Stimulated activated CD4-positive, alpha-beta T cell treated with anti-CD3 and anti-CD28 coated beads, Interleukin-1b, Interleukin-23, amount 100 ng/mL, for 24 hours (primary cell): ENCODE measurements at places on chromosomes 12 and 14.

DNA sequence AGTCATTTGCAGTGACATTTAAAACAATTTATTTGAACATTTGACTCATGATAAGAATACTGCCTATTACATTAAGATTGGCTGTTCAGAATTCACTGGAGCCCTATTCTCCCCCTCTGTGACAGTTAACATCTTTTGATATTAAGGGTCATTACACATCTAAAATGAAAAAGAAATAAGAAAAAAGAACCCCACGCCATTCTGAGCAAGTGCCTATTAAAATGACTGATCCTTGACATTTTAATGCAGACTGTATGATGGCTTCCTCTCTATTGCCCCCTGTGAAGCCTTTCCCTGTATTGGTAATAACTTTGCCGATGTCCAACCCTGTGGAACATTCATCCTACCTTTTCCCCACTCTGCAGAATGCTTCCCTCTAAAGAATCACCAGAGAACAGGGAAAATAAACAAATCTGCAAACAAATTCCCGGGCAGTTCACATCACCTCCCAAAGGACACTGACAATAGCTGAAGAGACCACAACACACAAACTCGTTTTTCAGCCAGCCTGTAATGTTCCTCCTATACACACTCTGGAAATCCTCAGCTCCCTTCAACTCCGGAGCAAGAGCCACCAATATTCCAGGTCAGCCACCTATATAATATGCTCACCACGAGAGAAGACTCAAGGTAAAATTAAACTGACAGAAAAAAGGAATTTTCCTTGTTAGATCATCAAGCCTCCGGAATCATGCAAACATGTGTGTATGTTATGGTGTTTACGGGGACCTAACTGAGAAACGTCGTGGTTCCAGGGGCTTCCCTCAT is 2.1 kb downstream of the NIN start:
- no peak for DNase-seq

DNA sequence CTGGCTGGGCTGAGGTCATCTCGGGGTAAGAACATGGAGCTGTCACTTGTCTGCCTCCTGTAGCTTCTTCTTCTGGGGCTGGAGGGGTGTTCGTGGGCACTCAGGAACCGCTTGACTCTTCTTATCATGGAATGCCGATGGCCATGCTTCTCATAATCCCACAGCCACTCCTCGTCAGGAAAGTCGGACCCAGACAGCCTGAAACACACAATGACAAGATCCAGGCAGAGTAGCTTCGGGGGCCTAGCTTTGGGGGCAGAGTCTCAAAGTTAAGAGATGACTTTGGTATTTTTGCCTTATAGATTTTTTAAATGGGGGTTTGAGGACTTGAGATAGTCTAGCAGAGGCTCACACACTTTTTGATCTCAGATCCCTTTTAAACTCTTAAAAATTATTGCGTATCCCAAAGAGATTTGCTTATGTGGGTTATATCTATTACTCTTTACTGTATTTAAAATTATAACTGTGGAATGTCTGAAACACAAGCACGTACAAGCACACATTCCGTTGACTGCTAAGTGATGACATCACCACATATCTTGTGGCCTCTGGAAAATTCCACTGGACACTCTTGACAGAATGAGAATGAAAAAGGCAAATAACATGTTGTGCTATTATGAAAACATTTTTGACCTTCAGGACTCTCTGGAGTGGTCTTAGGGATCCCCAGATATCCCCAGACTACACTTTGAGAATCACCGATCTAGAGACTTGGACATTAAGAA is 43.3 kb downstream of the BEST3 start:
- no peak for DNase-seq

DNA sequence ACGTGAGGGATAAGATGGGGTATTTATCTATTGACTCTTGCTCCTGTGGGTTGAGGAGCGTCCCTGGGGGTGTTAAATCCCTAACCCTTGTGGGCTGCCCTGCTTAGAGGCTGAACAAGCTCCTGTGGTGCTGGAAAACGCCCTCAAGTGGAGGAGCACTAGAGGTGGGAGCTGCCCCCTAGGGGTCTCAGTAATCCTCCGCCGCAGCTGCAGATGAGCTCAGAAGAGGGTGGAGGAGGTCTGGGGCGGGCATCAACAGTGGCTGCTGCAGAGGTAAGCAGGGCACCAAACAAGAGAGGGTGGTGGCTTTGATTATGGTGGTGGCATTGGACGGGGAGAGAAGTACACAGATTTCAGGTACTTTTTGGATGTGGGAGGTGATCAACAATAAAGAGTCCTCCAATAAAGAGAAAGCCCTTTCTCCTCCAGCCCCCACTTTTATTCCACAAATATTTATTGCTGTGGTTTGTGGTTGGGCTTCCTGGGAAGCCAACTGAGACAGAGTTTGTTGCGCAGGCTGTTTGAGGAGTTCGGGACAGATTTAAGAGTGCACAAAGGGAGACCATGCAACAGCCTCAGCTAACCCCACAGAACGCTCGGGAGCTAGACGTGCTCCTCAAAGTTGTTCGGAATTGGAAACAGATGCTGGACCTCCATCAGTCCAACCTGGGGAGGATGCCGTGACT is 179.9 kb downstream of the ADCK1 start:
- DNase-seq = no peak

DNA sequence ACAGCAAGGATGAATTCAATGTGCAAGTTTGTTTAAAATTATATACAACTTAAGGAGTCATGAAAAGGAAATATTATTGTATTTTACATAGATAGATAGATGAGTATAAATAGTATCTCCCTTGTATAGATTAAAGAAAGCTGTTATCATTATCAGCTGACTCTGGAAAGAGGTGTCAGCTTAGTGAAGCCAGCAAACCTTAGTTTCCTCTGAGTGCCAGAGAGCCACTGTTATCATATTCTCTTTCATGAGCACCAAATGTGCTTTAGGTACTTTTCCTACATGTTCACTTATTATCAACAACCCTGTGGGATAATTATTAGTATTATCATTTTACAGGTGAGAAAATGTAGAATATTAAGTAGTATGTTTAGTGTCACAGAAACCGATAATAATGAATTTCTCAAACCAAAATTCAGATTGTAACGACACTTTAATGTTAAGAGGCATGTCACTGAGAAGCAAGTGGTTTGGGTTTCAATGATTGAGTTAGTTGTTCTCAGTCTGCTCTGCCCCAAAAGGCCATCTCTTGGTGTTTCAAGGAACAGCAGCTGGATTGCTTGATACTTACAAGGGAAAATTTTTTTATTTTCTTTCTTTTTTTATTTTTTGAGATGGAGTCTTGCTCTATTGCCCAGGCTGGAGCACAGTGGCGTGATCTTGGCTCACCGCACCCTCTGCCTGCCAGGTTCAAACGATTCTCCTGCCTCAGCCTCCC is 53.7 kb downstream of the PLEKHA5 start:
- DNase-seq = no peak

GRCh38 chr12:2229661-2230539 is 177.1 kb downstream of the CACNA1C start:
- DNase-seq = no peak

- no peak for DNase-seq
Observed at GRCh38 chr14:81952917-81953316, 419.3 kb upstream of the SEL1L start.

GRCh38 chr12:68264857-68265256 is 11.5 kb upstream of the IL22 start:
- no peak for DNase-seq

DNA sequence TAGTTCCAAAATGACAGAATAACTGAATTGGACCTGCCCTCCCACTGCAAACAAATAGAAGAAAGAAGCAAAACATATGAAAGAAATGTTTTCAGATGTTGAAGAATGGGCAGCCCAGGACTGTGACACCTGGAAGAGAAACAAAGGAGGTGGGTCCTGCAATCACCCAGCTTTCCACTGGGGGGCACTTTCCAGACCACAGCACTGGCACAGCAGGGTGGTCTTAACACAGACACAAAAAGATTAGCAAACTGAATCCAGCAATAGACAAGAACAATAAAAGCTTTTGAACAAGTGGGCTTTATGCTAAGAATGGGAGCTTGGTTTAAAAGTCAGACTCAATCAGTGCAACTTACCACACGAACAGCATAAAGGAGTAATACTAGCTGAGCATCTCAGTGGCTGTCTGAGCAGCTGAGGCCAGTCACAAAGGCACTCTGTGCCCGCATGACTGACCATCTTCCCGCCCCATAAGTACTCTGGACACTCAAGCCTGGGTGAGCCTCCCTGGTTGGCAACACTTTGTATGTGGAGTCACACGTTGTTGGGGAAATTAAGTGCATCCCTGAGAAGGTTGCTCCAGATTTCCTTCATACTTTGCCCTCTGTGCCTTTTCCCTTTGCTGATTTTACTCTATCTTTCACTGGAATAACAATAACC is 27.7 kb downstream of the JKAMP start:
- DNase-seq = no peak

GRCh38 chr14:76846331-76847047 is 20.3 kb downstream of the LRRC74A start:
- no peak for DNase-seq
